CD4-positive, alpha-beta T cell treated with Interleukin-2 at 100 ng/mL for 4 hours (primary cell): ENCODE measurements at places on chromosomes 7 and 10.

DNA sequence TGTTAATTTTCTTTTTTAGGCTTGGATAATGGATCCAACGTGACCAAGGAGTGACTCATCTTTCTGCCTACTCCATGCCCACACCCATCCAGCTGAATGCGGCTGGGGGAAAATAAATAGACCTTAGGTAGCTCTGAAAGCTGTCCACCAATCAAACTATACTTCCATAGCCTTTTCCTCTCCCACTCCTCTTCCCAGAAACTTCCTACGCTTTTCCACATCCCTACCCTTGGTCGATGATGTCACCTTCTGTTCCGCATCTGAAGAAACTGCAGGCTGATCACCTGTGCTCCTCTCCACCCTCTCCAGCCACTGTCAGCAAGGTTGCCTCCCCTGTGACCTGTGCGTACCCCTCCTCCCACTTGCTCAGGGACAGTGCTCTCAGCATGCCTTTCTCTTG, 359.8 kb upstream of the KLF6 start:
- no peak for DNase-seq

DNA sequence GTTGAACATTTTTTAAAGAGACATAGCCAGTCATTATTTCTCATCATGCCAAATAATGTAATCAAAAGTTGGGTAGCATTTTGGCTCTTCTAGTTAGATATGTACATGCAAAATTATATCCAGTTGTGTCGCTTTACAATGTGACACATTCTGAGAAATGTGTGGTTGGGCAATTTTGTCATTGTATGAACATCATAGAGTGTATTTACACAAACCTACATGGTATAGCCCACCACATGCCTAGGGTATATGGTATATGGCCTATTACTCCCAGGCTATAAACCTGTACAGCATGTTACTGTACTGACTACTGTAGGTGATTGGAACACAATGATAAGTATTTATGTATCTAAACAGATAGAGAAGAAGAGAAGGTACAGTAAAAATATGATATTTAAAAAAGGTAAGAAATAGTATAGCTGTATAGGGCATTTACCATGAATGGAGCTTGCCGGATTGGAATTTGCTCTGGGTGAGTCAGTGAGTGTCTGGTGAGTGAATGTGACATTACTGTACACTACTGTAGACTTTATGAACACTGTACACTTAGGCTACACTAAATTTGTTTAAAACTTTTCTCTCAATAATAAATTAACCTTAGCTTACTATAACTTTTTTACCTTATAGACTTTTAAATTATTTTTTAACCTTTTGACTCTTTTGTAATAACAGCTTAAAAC, 16.5 kb downstream of the ZNF365 start:
- no peak for DNase-seq

- no peak for DNase-seq
Measured at GRCh38 chr7:143042790-143043271, 9.3 kb upstream of the OR6V1 start.

DNA sequence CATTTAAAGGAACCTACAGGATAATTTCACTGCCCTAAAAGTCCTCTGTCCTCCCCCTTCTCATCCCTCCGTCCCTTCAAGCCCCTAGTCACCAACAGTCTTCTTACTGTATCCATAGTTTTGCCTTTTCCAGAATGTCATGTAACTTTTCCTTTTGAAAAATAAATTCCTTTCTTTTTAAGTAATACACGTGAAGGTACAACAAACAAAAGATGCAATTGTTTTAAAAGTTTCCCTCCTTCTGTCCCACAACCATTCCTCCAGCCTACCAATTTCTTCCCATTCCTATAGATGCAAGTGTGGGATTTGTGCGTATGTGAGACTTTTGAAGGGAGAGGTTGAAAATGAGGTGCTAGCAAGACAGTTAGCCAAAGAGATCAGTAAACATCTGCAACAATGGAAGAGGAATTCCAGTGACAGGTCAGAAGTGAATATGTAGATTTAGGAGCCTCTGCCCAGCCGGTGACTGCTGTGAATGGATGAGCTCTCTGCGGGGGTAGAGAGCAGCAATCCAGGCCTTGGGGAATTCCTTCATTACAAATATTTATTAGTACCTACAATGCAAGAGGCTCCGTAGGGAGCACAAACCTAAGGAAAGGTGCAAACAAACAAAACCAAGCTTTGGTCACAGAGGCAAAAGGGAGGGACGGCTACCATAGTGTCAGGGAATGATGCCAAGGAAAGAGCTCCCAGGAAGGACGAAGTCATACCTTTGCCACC, 243.6 kb downstream of the SKIDA1 start:
- DNase-seq = no peak

DNA sequence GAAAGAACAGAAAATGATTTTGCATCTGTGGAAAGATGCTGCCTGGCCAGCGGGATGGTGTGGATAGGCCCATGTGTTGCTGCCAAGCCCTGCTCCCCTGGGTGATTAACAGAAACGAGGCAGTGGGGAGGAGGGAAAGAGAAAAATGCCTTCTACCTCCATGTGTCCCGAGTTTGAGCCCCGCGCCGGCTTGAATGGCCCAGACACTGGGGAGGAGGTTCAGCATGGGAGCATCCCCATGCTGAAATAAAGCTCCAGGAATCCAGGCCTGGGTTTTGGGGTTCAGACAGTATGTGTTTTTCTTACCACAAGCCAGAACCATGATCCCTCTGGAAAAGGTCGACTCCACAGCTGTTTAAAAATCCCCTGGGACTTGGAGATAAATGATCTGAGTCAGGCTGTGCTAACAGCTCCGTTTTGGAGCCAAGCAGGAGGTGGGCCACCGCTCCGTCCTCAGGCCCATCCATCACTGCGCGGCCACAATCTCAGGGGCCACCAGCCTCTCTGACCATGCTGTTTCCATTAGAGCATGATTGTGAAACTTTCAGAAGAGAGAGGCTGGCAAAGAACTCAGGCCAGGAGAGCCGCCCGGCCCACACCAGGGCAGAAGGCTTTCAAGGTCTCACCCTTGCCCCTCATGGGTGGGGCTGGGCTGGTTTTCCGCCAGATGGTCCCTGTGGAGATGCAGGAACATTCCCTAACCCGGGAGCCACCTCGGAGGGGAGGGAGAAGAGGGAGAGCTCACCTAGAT, 299.7 kb downstream of the ZEB1 start:
- DNase-seq = no peak

- DNase-seq = no peak
Measured at GRCh38 chr7:128431221-128431620, 21.4 kb upstream of the IMPDH1 start.

DNA sequence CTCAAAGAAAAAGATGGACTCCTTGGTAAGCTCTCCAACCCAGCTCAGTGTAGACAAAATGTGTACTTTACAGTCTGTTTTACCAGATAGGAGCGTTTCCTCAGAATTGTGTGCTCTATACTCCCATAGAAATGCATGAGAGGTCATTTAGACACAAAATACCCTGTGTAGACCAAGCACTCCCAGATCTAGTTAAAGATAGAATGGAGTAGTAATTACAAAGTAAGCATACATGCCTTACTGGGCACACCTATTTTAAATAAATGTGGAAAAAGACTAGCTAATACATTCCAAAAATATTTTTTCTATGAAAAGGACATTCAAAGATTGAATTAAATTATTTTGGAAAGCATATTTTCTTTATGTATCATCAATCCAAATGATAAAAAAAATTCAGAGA, 271.9 kb upstream of the DGKB start:
- no peak for DNase-seq

- DNase-seq = no peak
Measured at GRCh38 chr7:90262438-90262837, 17.5 kb downstream of the CFAP69 start.

DNA sequence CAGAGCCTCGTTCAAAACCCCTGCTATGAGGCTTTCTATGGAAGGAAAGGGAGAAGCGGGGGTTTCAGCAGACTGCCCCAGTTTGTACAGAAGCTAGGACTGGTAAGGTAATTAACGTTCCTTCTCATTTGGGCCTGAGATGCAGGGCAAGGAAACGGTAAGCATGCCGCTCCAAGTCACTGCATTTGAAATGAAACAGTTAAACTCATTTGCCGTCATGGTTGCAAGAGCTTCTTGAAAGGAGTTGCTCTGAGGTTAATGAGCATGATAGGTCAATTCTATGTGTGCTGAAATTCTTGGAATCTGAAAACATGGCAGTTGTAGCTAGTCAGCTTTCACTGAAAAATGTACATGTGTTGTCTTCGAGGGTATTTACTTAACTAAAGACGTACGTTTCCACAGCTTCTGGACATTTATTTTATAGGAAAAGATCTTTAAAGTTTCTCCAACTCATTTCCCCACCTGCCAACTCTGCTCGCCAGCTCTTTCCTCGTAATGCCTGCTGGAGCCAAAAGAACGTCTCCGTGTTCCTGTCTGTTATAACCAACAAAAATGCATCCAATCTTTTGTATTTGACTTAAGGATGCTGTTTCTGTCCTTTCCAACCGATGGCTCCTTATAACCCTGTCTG, 73.3 kb downstream of the ADAM12 start:
- DNase-seq = no peak

DNA sequence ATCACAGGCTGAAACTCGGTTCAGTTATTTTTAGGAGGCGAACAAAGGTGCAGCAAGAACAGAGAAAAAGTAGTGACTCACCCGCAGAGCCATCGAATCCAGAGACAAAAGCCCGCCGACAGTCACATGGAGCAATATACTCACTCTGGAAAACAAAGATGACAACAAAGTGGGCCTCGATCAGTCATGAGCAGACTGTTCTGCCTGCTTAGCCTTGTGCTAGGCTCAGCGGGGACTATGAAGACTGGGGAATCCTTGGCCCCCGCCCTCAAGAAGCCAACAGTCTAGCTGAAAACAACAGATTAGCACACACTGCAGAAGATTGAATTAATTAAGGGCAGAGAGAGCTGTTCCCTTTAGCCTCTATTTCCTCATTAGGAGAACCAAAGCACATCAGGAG, 30.4 kb downstream of the XPNPEP1 start:
- DNase-seq = no peak

DNA sequence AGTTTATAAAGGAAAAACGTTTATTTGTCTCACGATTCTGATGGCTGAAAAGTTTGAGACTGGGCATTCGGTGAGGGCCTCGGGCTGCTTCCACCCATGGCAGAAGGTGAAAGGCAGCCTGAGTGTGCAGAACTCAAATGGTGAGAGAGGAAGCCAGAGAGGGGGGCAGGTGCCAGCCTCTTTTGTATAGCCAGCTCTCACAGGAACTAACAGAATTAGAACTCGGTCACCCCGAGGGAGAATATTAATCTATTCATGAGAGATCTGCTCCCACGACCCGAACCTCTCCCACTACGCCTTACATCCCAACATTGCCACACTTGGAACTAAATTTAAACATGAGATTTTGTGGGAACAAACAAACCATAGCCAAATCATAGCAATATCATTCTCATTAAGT, 112.6 kb downstream of the ZPBP start:
- no peak for DNase-seq

DNA sequence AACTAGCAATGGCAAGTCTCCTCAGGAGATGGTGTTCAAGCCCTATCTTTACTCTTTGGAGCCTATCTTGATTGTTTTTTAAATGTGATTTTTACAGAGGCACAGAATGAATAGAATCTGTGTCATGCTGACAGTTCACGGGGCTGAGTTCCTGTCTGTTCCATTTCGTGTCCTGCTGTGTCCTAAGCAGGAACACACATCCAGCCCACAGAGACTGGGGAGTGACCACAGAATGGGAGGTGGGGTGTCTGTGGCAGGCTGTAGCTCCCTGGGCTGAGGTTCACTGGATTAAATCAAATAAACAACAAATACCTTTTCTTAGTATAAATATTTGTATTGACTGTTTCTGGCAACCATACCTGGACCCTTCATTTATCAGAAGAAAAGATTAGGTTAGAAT, 73.4 kb upstream of the CARD11 start:
- DNase-seq = no peak

- no peak for DNase-seq
Measured at GRCh38 chr7:139585042-139585441, 61.6 kb downstream of the CLEC2L start.

- DNase-seq = no peak
Measured at GRCh38 chr10:6553937-6554336, 26.1 kb downstream of the PRKCQ start.

DNA sequence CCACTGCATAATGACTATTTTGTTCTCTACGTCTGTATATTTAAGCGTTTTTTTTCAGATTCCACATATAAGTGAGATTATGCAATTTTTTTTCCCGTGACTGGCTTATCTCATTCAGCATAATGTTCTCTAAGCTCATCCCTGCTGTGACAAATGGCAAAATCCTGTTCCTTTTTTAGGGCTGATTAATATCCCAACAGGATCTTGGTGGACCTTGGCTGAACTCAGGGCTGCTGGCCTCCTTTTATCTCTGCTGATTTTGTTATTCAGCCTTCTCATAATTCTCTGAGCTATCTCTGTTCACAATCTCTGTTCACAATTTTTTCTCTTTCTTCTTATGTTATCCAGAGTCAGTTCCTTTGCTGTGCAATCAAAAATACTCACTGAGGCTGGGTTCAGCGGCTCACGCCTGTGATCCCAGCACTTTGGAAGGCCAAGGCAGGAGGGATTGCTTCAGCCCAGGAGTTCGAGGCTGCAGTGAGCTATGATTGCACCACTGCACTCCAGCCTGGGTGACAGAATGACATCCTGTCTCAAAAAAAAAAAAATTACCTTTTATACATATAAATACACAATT, 1035.9 kb upstream of the AUTS2 start:
- DNase-seq = no peak

- no peak for DNase-seq
Measured at GRCh38 chr10:110764378-110764777, 107.3 kb upstream of the PDCD4 start.

GRCh38 chr7:19296617-19297016, 151.4 kb upstream of the FERD3L start:
- no peak for DNase-seq

GRCh38 chr7:1263391-1263951, 30.8 kb downstream of the UNCX start:
- DNase-seq = no peak

DNA sequence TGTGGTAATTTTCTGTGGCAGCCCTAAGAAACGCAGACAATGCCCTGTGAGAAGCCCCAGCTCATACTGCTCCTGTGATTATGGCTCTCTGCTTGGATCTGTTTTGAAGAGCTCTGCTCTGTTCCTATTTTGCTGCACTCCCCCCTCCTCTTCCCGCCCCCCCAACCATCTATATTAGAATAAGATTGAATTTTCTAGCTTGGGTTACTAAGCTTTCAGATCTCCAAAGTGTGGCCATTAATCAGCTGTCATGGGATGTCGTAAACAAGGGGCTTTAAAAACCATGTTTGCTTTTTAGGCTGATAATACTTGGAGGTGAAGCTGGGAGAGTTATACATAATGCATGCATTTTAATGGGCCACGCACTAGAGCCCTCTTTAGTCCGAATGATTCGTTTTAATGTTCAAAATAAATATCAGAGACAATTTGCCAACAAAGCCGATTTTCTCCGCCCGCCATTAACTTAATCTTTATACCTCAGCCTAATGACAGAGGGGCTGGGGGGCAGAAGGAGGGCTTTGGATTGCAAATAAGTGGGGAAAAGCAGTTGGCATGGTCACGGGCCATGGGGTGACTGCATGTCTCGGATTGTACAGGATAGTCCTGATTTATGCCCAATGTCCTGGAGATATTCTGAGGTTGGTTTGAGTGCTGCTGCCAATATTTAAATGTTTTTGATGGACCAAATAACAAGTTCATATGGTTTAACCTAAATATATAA, 165.5 kb downstream of the RPS24 start:
- no peak for DNase-seq

GRCh38 chr7:47751043-47751442, 169.1 kb upstream of the TNS3 start:
- no peak for DNase-seq
